ENCODE measurements at places on chromosomes 1 and 21.

GRCh38 chr1:167262836-167263235 lies 42.1 kb downstream of the POU2F1 start:
- no peak for DNase-seq

GRCh38 chr1:201563941-201564340 lies 25.0 kb downstream of the NAV1 start:
- DNase-seq = no peak

DNA sequence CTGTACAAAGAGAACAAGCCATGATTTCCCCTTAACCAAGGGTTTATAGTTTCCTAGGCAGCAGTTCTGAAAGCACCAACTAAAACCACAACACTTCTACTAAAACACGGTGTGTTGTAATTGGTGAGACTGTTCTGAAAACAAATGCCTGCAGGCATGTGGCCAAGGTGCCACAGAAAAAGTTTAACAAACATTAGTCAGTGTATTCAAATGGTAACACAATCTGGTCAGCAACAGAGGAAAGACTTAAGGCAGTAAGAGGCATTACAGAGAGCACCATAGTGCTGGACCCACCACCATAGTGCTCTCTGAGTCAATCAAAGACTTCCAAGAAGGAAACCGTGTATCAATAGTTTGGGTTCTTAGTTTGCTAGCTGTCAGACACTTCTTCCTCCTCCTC lies 16.7 kb downstream of the SNIP1 start:
- no peak for DNase-seq

DNA sequence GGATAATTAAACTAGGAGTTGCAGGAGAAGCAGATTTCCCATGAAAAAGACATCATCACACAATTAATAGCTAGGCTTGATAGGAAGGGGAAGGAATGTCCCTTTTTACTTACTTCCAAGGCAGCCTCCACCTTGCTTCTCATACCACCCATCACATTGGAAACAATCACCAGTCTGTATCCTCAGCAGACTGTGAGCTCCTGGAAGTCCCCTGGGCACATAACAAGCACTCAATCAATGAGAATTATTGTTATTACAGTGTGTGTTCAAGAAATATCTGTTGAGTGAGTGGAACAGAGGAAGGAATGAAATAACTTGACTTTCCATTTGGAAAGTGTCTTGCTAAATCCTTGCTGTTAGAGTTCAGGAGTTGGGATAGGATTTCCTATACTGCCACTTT lies 36.2 kb downstream of the HIVEP3 start:
- DNase-seq = no peak

- DNase-seq = peak; percentile 52
Measured at GRCh38 chr1:29670752-29671151, 434.4 kb downstream of the PTPRU start.

- no peak for DNase-seq
Measured at GRCh38 chr1:4931486-4931885, 277.1 kb downstream of the AJAP1 start.
